Renal cortical epithelial cell (primary cell): ENCODE measurements at places on chromosomes 7 and 10.

DNA sequence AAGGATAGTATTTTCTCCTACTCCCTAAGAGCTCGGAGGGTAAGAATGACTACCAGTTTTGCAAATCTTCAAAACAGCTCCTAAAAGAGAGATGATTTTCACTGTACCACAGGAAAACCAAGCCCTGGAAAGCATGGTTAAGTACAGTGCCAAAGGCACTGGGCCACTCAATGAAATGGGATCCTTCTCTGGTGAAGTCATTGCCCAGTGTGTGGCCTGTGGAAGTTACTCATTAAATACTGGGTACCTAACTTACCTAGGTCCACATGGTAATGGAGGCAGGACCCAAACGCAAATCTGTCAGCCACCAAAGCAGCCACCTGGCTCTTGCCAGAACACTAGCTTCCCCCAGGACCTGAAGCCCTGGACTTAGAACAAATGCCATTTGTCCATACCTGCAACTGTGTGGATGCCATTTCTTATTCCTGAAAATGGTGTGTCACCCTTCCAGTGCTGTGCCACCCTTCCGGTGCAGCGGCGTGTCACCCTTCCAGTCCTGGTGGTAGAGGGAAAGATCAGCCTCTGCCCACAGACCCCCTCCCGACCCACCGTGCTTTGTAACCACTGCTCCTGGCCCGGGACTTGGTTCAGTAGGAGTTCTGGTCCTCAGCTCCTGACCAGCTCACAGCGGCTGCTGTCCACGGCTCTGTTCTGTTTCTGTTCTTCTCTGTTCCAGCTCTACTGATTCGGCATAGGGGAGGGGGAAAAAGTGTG lies 659.2 kb downstream of the SDK1 start:
- peak; percentile 41 for DNase-seq

DNA sequence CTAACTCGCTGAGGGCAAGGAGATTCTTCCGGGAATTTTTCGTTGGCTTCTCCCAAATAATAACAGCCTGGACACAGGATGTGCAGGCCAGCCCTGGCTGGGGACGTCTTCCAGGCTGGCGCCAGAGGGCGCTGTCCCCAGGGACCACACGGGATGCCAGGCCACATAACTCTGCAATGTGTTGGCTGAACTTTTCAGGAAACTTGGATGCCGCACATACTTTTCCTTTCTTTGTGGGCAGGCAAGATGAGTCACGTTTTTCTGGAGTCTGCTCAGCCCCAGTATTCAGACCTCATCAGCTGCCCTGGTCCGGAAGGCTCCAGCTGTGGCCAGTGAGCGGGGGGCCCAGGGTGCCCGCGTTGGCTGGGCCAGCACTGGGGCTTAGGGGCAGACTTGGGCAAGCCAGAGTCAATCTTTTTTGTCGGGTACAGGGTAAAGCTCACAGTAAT lies 122.7 kb downstream of the PRKAG2 start:
- DNase-seq, result peak; percentile 99

- no peak for DNase-seq
Observed at GRCh38 chr7:80882213-80882801, 36.5 kb downstream of the SEMA3C start.

DNA sequence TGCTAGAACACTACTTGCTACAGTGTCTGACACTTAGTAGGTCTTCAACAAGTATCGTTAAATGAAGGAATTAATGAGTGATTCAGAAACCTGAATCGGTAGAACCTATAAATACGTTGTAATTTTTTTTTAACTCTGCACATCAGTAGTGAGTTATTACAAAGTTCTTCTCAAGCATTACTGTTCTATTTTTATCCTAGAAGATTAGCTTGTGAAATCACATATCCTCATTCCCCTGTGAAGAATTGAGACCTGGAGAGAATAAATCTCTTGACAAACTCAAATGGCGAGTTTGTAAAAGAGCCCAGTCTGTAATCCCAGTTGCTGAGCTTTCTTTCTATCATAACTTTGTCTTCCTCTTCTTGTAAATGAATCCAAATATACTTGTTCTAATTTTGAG lies 34.7 kb downstream of the HYAL4 start:
- no peak for DNase-seq

DNA sequence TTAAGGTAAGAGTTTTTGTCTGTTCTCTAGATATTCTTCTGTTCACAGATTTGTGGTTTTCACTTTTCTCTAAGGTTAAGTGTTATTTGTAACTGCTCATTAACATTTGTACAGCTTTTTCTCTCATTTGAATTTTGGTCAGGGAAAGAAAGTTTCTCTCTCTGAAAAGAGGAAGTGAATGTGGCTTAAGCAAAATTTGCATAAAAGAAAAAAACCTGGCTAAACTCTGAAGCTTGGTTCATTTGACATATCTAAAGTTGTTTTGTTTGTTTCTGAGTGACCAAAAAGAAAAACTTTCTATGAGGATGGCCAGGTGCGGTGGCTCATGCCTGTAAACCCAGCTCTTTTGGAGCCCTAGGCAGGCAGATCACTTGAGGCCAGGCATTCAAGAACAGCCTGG lies 22.0 kb upstream of the SLC26A4 start:
- DNase-seq, result no peak

- DNase-seq, result peak; percentile 57
Observed at GRCh38 chr10:63765126-63765525, 243.9 kb downstream of the REEP3 start.

- DNase-seq, result no peak
Observed at GRCh38 chr7:112965506-112965905, 121.1 kb downstream of the GPR85 start.

GRCh38 chr7:69736126-69736810 lies 138.0 kb downstream of the AUTS2 start:
- DNase-seq, result no peak

DNA sequence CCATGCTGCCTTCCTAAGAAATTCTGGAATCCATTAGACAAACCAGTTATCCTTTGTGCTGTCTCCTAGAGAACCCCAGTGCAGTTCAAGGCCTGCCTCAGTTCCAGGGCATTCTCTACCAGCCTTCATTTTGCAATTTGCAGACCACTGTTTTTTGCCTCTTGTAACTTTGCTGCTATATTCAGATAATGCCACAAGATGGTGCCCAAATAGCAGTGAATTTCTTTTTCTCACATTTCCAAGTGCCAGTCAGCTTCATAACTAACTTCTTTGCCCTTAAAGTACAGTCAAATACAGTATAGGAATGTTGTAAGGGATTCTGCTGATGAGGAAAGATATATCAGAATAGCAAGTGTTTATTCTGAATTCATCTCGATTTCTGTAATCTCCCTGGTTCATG lies 25.2 kb downstream of the LOXL4 start:
- DNase-seq, result peak; percentile 49

- no peak for DNase-seq
Observed at GRCh38 chr10:34081948-34082347, 733.1 kb downstream of the PARD3 start.
